ENCODE measurements at places on chromosomes 12 and 14. TPM values are rescaled to one million over a fixed set of nuclear protein-coding genes. Genes with fewer than 3 reads are reported as not detected.

Gene AKAP6
- 230 TPM for total RNA-seq

Gene PLCZ1
- not detected for total RNA-seq

Gene C12orf56
- total RNA-seq = 0.92 TPM

- DNase-seq = no peak
Measured at GRCh38 chr14:68637106-68638021, 155.5 kb downstream of the ZFP36L1 start.

- DNase-seq = no peak
Measured at GRCh38 chr14:29376237-29376636, 551.4 kb downstream of the PRKD1 start.

GRCh38 chr12:6703631-6704030 is 3.0 kb upstream of the PIANP start:
- DNase-seq = no peak

DNA sequence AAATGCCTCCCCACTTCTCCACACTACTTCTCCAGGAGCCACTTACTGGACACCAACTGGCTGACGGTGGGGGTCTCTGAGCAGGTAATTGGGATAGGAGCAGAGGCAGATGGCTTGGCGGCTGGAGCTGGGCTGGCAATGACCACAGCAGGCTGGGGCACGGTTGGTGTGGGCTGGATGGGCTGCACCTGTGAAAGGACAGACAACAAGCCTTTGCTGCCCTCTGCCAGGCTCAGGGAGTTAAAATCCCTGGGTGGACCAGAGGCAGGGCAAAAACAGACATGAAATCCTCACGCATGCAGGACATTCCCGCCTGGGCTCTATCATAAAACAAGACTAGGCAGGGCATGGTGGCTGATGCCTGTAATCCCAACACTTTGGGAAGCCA is 19.3 kb upstream of the TFCP2 start:
- no peak for DNase-seq

DNA sequence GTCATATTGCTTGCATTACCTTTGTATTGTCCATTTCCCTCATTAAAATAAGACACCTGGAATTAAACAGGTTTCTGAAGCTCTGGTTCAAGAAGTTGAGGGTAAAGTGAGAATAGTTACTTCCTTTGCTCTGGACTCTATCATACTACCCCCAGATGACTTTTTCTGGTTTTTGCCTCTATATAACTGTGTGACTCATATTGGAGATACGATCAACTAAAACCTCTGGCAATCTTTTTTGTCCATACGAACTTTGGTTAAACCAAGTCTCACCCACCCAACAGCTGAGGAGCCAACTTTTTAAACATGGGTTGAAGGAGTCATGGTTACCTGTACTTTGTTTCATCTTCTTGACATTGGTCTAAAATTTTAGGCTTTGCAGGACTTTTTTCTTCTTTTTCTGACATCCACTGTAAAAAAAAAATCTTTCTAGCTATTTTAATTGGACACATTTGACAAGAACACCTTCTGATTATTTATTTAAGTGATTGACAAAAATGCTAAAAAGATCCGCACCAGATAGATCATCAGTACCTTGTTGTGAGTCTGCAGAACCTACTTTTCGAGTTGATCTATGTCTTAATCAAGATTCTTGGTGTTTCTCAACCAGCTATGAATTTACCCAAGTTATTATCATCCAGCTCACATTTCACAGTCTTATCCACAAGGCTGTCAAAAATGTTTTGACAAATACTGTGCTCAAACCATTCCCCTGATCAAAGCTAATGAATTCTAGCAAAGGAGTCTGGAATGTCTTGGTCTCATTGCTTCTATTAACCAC is 166.0 kb downstream of the IPO8 start:
- DNase-seq = no peak

DNA sequence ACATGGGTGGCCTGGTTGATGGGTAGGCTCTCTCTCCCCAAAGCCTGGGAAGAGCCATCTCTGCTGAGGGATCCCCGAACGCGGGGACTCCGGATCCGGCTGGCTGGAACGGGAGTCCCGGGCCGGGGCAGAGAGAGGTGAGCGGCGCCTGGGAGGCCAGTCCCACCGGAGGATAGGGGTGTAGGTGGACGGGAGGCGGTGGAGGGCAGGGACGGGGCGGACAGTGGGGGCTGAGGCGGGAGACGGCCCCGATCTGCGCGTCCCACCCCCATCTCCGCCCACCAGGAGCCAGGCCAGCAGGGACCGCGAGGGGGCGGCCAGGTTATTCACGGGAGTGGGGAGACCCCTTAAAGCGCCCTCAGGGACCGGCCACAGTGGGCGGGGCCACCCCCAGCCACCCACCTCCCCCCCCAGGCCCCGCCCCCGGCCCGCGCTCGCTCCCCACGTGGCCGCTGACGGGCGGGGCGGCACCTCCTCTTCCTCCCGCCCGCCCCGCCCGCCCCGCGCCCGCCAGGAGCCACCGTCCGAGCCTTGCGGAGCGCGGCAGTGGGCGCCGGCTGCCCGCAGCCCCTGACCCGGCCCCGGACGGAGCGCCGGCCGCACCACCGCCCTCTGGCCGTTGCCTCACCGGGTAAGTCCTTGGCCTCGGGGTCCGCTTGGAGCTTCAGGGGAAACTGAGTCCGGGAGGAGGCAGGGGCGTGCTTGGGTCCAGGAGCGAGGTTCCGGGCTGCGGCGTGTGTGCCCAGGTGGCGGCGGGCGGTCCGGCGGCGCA is at the start of gene INF2:
Gene INF2, plus strand, starts transcription at position 510 of the 772 bp plus-strand sequence. CDS start 11,748 bp downstream, outside the sequence.
- peak; percentile 81 for DNase-seq

GRCh38 chr12:88145567-88146505 is 3.7 kb downstream of the TMTC3 start:
- no peak for DNase-seq

GRCh38 chr14:30779210-30779609 is 95.1 kb upstream of the COCH start:
- DNase-seq = no peak

- peak; percentile 86 for DNase-seq
Measured at GRCh38 chr12:57090924-57091637, 2.2 kb downstream of the NAB2 start.

DNA sequence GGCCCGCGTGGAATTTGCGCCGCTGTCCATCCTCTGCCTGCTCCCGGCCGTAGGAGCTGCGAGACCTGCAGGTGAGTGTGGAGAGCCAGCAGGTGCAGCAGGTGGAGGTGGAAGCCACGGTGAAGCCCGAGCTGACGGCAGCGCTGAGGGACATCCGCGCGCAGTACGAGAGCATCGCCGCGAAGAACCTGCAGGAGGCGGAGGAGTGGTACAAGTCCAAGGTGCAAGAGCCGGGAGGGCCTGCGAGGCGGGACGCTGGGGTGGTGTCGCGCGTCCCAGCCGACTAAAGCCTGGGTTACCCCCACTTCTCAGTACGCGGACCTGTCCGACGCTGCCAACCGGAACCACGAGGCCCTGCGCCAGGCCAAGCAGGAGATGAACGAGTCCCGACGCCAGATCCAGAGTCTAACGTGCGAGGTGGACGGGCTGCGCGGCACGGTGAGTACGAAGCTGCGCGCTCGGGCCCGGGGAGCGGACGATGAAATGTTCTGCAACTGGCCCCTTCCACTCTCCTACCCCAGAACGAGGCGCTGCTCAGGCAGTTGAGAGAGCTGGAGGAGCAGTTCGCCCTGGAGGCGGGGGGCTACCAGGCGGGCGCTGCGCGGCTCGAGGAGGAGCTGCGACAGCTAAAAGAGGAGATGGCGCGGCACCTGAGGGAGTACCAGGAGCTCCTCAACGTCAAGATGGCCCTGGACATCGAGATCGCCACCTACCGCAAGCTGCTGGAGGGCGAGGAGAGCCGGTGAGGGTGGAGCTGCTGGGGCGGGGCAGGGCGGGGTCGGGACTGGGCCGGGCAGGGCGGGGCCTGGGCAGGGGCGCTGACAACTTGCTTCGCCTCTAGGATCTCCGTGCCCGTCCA is 2.1 kb downstream of the PRPH start:
- no peak for DNase-seq
